ENCODE measurements at places on chromosomes 1 and 21.

DNA sequence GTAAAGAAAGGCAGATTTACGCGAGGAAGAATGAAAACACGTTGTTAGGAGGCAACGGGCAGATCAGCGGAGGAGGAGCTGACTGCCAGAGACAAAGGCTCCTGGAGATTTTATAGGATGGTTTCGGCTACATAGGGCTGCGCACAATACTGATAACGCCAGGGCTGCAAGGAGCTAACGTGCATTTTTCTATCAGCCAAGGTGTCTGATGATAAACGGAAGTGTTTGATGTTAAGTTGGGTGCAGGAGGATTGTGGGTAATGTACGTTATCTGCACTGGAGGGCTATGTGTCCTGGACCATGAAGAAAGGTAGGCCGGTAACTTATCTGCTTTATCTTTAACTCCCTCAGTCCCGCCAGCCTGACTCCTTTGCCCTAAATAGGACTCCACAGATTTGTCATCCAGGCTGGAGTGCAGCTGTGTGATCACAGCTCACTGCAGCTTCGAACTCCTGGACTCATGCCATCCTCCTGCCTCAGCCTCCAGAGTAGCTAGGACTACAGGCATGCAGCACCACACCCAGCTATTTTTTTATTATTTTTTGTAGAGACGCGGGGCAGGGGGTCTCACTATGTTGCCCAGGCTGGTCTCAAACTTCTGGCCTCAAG, 29.6 kb downstream of the SETD4 start:
- no peak for DNase-seq

DNA sequence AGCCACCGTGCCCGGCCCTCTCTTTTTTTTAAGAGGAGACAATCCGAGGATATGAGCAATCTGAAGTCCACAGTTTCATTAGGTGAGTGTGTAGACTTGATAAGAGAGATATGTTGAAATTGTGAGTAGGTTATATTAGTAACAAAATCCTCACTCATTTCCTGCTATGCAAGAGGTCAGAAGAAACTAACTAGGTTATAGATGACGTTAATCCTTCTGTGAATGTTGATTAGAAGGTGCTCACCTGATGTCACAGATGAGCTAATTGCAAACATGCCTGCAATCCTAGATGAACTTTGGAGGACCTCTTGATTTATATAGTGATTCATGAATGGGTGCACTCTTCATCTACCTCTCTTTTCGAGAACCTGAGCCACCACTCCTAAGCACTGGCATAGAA, 29.3 kb downstream of the NTMT2 start:
- DNase-seq: no peak

GRCh38 chr1:239155466-239156091, 230.8 kb upstream of the CHRM3 start:
- no peak for DNase-seq

GRCh38 chr1:65112811-65113210, 35.2 kb upstream of the AK4 start:
- no peak for DNase-seq

DNA sequence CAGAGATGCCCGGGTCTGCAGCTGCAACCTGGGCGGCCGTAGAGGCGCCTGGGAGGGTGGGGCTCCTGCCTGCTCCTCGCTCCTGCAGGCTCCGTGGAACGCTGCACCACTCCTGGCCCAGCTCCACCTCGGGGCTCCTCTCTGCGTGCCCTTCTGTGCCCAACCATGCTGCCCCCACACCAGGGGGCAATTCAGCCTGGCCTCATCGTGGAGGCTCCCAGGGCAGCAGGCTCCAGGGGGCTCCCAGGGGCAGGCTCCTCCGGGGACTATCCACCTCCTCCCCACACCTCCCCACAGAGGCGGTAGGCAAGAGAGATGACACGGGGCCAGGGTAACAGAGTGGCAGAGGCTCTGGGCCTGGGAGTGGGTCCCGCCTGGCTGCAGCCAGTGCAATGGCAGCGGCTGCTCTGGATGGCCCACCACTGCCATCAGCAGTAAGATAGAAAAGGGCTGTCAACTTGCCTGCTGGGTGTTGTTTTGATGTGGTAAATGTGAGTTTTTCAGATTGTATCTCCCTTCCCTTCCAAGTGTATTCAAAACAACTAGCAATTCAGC, 22.4 kb upstream of the LRRC8C start:
- peak; percentile 70 for DNase-seq

- no peak for DNase-seq
Measured at GRCh38 chr1:8362701-8363101, 44.8 kb downstream of the SLC45A1 start.

GRCh38 chr1:27001570-27002360, 8.3 kb downstream of the TRNP1 start:
- DNase-seq: no peak

DNA sequence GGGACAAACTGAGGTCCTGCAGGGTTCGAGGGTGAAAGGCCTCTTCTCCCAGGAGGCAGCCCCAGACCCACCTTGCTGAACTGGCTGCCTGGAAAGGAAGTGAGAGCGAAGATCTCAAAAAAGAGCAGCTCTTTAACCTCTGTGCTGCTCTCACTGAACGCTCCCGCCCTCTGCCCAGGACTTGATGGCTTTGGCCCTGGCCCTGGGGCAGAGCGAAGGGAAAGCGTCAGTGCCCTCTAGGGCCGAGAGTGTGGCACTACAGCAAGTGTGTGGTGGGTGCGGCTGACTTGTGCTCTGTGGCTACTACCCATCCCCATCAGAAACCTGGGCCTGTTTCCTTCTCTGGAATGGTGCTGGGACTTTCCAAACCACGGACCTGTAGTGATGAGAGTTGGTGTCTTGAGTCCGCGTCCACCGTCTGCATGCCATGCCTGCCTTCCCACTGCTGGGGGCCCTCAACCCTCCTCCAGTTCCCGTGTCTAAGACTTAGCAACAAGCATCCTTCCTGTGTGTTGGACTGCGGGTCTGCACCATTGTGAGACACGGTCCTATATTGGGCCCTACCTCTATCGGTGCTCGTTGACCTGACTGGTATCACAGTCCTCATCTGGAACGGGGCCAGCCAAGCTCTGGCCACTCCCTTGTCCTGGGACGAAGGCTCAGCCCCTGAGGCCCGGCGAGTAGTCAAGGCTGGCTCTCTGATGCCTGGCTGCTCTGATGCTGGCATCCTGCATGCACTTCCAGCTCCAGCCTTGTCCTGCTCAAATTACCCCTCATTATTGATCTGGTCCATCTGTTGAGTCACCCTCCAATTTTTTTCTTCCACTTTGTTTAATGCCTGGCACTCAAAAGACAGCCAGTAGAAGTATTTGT, 180.3 kb downstream of the DISC1 start:
- peak; percentile 19 for DNase-seq

DNA sequence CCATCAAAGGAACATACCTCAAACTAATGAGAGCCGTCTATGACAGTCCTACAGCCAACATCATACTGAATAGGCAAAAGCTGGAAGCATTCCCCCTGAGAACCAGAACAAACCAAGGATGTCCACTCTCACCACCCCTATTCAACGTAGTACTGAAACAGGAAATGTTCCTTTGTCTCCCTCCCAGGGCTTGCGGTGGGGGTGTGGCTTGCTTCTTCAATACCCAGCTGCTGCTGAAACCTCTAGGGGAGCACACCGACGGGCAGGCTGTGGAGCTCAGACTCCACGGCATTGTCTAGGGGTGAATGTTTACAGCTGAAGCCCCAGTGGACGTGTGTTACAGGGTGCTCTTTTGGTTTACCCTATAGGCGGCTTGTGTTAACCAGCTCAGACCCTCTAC, 30.5 kb upstream of the B3GALT2 start:
- no peak for DNase-seq

GRCh38 chr1:2602866-2603520, 16.4 kb downstream of the PRXL2B start:
- DNase-seq: no peak

DNA sequence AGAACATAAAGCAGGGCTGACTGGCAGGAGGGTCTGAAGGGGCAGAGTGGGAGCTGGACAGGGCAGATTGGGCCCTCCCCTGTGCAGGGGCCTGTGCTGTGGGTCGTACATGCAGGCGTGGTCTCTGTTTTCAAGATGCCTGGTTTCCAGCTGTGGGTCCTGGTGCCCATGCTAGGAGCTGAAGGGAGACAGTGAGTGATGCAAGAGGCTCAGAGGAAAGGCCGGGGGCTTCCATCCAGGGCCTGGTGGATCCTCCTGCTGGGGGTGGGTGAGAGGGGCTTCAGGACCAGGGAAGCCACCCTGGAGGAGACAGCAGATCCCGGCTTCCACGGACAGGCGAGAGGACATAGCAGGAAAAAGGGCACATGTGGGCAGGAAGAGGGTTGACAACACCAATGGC, 349.0 kb upstream of the VAMP3 start:
- DNase-seq: no peak

GRCh38 chr1:243917177-243917862, 67.3 kb upstream of the AKT3 start:
- DNase-seq: peak; percentile 25

DNA sequence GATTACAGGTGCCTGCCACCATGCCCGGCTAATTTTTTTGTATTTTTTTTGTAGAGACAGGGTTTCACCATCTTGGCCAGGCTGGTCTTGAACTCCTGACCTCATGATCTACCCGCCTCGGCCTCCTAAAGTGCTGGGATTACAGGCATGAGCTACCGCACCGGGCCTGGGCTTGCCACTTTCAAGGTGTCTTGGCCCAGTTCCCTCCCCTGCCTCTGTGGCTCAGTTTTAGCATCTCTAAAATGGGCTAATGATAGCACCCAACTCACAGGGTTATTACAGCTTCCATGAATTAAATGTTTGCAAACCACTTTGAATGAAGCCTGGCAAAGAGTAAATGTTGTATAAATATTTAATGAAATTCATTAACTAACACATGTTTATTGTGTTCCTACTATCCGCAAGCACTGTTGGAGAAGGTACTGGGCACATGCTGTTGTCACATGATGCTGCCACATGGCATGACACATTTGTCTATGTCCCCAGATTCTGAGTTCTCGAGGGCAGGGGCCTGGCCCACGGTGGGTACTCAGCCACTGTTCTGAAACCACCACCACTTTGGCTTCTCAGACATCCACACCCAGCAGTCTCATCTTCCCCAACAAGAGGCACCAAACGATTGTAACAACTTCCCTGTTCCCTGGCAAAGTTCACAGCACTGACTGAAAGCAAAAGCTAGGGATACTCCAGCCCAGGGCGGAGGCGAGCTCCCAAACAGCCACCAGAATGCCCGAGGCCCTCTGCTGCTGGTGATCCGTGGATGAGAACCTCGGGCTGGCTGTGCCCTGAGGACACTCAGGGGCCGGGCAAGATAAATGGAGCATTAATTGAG, 9.7 kb downstream of the IFFO2 start:
- no peak for DNase-seq

DNA sequence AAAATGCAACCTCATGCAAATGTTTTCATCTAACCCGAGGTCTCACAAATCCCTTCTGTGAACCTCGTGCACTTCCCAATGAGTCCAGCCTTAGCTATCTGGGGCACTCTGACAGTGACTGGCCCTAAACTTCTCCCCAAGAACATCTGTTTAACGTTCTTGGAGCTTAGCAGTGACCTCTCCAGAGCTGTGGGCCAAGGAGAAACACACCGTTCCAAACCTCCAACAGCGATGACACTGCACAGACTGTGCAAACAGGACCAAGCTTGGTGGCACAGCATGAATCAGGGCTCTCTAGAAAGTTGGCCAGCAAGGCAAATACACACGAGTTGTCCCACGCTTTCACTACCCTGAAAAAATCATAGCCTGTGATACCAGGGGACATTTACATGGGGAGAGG, 15.8 kb downstream of the BEND5 start:
- no peak for DNase-seq

DNA sequence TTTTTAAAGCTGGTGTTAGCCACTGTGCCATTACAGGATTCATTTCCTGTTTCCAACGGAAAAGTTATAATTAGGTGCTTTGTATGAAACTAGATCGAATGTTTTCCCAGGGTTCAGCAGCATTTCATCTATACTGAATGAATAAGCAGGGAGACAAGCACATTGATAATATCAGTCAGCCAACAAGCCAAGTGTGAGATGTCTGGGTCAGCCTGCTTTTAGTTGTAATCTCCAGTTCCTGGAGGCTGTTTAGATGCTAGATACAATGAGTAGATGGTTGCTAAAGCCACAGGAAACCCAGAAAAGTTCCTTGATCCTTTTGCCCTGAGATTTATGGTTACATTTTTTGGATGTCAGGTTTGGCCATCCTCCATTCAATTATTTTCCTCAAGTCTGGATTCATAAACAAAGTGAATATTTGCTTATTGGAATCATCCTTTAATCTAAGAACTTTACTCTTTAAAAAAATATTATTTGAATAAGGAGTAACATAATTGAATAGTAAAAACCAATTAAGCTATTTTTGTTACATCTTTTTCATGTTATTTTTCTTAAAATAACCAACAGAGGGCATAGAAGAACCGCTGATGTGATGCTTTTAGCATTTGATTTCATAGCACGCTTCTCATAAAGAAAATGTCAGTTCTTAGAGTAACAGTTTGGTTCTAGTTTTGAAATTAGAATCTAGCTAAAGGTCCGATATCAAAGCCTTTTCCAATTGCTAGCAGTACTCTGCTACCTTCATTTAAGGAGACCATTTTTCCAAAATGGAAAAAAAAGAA, 76.6 kb downstream of the HSPA13 start:
- DNase-seq: no peak

- DNase-seq: no peak
Measured at GRCh38 chr1:171115280-171115897, 24.7 kb downstream of the FMO3 start.

DNA sequence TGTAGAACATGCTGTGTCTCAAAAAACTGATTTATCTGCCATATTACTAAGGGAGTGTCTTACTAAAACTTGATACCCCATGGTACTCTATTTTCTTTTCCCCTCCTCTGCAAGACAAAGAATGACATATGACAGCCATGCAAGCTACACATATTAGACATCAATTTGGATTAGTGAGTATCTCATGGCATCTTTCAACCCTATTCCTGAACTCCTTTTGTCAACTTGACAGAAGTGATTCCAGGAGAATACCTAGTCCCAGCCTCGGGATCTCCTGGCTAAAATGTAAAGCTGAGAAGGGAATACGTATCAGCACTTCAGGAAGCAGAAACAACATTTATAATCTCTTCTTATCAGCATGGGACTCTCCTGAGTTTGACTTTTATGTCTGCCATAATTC, 43.7 kb downstream of the ADGRL2 start:
- no peak for DNase-seq

GRCh38 chr1:219812491-219813203, 115.7 kb downstream of the SLC30A10 start:
- DNase-seq: no peak

DNA sequence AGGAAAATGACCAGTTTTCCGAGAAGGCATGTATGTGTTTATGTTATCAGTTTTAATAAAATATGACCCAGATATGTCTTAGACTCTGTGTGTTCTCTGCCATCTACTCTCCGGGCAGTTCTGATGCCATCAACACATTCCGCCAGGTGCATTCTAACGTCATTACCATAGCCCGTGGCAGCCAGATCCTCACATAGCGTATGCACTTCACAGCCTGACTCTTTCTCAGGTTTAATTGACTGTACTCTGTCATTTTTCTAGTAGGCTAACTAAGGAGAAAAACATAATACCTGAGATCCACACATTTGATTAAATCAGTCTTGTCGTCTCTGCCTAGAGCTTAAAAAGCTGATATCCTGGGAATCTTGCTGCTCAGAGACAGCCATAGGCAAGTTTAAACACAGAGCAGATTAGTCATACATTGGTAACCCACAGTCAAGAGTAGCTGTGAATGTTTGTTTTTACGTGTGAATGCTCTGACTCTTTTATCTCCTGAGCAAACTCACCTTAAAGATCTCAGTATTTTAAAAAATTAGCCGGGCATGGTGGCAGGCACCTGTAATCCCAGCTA, 175.9 kb downstream of the GREM2 start:
- DNase-seq: no peak

Measured in CD4-positive, alpha-beta T cell treated with Interleukin-17A for 4 hours (primary cell).